SW480 (cell line): ENCODE measurements at places on chromosomes 13 and 19.
A peak's percentile ranks its signal among the peaks of the same experiment; 100 is the strongest.

GRCh38 chr19:3721131-3721886, 13.1 kb downstream of the TJP3 start:
- DNase-seq = peak; percentile 77

- no peak for DNase-seq
These were observed 80.5 kb downstream of the CCNA1 start for GRCh38 chr13:36512771-36513170.

DNA sequence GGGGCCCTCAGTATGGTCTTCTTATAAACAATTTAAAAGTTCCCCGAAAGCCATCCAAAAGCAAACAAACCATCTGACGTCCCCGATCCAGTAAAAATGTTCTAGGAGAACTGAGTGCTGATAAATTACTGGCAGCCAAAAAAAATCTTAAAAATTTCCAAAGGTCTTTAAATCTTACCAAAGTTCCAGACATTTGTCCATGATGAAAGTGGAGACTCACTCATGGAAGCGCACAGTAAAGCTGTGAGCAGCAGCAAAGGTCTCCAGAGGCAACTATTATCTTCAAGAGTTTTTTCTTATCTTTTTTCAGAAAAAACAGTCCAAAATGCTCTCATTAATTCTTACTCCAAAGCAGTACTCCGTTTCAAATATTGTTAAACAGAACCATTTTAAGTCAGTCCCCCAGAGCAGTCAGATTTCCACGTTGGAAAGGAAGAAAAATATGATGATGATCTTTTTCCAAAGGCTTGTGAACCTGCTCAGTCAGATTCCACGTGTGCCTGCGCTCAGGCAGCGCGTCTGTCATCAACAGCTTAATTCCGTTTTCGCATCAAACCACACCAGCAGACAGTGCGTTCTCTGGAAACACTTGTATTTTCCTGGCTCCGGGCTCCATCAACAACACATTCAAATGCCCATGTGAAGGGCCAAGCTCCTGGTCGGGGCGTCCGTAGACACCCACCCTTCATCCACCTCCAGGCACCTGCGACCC, 85.4 kb downstream of the COL4A1 start:
- no peak for DNase-seq

DNA sequence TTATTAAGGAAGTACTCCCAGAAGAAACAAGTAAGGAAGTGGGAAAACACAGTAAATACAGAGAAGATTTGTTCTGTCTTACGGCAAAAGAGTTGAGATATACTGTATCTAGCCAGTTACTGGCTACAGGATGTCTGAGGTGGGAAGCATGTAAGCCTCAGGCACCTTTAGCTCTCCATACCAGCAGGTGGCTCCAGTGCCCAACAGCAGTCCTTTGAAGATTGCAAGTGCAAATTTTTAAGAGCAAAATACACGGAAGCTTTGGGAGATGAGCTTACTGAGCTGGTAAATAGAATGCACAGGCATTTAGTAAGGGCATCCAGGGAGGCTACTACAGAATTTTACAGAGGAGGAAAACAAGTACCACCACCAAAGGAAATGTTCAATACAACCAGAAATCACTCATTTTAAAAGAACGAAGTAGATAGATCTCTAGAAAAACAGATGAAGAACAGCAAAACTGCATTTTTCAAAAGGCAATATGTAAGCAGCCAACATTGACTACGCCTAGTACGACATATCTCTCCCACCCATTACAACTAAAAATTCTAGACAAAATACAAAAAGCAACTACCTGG, 57.9 kb upstream of the VSTM2B start:
- peak; percentile 66 for DNase-seq

GRCh38 chr13:59531571-59532091, 632.1 kb downstream of the DIAPH3 start:
- DNase-seq = no peak
